ENCODE measurements at places on chromosomes 2 and 18. TPM values are rescaled to one million over a fixed set of nuclear protein-coding genes. Genes with fewer than 3 reads are reported as not detected.

Gene SERPINB13
- not detected for total RNA-seq

Gene USP37
- 22.5 TPM for total RNA-seq

GRCh38 chr18:8978394-8978793 lies 124.1 kb upstream of the NDUFV2 start:
- H3K36me3 ChIP-seq = no peaks in the 10 kb centered on the region
- H3K4me3 ChIP-seq = no peak overlapping the region
- no peaks in the 10 kb centered on the region for H3K4me1 ChIP-seq
- no peaks in the 10 kb centered on the region for H3K27me3 ChIP-seq

GRCh38 chr2:36801088-36801487 lies 104.6 kb downstream of the VIT start:
- H3K27me3 ChIP-seq = no peaks in the 10 kb centered on the region
- H3K4me3 ChIP-seq = no peak overlapping the region
- DNase-seq = no peak
- no peaks in the 10 kb centered on the region for H3K36me3 ChIP-seq

GRCh38 chr2:85179541-85179940 lies 46.3 kb downstream of the TCF7L1 start:
- no peak overlapping the region for H3K27ac ChIP-seq
- H3K4me3 ChIP-seq = no peak overlapping the region
- H3K4me1 ChIP-seq = no peaks in the 10 kb centered on the region
- no peaks in the 10 kb centered on the region for H3K36me3 ChIP-seq

- no peaks in the 10 kb centered on the region for H3K4me1 ChIP-seq
- H3K27ac ChIP-seq = no peak overlapping the region
- H3K4me3 ChIP-seq = no peak overlapping the region
- DNase-seq = no peak
- no peaks in the 10 kb centered on the region for H3K27me3 ChIP-seq
Measured at GRCh38 chr18:473802-474201, 26.7 kb downstream of the COLEC12 start.

GRCh38 chr2:217964275-217965161 lies 38.3 kb downstream of the TNS1 start:
- peak overlapping the region; percentile 74 for H3K27ac ChIP-seq
- no peaks in the 10 kb centered on the region for H3K36me3 ChIP-seq
- H3K27me3 ChIP-seq = no peaks in the 10 kb centered on the region
- peak; percentile 40 for DNase-seq
- no peak overlapping the region for H3K4me3 ChIP-seq
- no peaks in the 10 kb centered on the region for H3K4me1 ChIP-seq

DNA sequence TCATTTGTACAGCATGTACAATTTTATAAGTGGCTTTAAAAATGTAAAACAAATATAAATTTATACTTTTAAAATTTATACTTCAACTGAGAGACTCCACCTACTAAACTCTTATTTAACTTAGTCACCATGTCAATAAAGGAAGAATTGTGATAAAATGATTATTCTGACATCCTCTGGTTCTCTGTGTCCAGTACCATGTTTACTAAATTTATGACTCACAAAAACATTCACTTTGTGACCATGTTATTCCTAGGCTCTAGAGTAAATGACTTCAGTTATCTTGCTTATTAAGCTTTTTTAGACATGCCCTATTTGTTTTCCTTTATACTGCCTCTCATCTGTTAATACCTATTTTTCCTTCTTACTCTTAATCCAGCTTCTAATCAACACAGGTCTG lies 959.6 kb upstream of the SLC39A10 start:
- no peaks in the 10 kb centered on the region for H3K4me1 ChIP-seq
- H3K27ac ChIP-seq = no peak overlapping the region
- no peaks in the 10 kb centered on the region for H3K27me3 ChIP-seq
- no peak for DNase-seq

Data from Peyer's patch (tissue), 4 donors.